ENCODE measurements at places on chromosomes 5 and 9. TPM values are rescaled to one million over a fixed set of nuclear protein-coding genes. Genes with fewer than 3 reads are reported as not detected.

The CD14 gene
- total RNA-seq = 0.76 TPM

The ECSCR gene
- total RNA-seq = not detected

The C5orf46 gene
- total RNA-seq = not detected

The THBS4 gene
- 1.7 TPM for total RNA-seq

The ACTBL2 gene
- 0.04 TPM for total RNA-seq

The PCDHB3 gene
- total RNA-seq = under 0.01 TPM

The ATOSB gene
- 44.3 TPM for total RNA-seq

The LRRC19 gene
- not detected for total RNA-seq

The PCDHGA4 gene
- total RNA-seq = 0.15 TPM
